ENCODE measurements at places on chromosomes 2 and 18.
A peak's percentile ranks its signal among the peaks of the same experiment; 100 is the strongest.

GRCh38 chr2:124025171-124025580 lies at the start of gene CNTNAP5:
Gene CNTNAP5, plus strand, starts transcription at chr2:124025287. Its CDS starts 364 bp downstream, at chr2:124025651.
- no peak for DNase-seq

- no peak for DNase-seq
These were observed 41.2 kb downstream of the TMEFF2 start for GRCh38 chr2:192153561-192153960.

DNA sequence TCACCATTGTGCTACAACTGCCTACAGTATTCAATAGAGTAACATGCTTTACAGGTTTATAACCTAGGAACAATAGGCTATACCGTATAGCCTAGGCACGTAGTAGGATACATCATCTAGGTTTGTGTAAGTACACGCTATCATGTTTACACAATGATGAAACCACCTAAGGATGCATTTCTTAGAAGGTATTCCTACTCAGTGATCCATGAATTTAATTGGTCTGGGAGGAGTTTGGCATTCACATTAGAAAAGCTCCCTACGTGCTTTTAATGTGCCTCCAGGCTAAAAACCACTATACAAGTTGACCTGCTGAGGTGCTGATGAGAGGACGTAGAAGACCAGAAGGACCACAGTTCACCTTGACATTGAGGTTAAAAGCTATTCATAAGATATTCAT lies 154.5 kb upstream of the LRRTM1 start:
- DNase-seq = no peak

DNA sequence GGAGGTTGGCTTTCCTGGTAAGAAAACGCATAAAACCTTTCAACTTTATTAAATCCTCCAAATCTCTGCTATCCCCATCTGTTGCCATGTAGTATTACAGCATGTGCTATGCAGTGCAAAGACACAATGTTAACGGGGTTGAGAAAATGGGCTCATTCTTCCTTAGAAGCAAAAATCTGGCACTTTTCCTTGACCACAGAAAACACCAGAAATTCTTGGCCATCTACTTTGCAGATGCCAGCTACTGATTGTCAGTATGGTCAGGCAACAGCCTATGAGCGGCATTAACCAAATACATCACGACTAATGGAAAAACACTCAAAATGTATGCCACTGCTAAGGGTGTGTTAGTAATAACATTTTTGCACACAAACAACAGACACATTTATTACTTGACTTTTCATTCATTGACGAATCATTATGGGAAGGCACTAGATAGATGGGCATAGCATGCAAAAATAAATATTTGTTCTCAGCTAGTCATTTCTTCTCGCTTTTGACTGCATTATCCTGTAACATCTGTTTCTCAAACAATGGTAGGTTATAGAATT lies 65.2 kb upstream of the CRIM1 start:
- no peak for DNase-seq

DNA sequence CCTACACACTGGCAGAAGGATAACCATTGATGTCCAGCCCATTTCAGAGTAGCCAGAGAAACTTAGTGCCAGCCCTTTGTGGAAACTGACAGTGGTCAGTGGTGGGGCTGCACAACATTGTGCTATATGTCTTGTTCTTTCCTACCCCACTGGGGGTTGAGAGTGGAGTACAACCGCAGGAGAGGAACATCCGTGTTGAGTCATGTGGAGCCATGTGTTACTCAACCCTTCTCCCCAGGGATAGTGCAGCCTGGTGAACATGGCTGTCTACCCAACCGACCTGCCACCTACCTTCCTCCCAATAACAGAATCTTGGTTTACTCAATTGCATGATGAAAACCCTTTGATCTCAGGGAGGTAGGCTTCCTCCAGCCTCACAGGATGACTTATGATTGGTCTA lies 65.3 kb upstream of the MAPK4 start:
- DNase-seq = no peak

GRCh38 chr18:80035997-80036396 lies 1.8 kb downstream of the RBFA start:
- no peak for DNase-seq

DNA sequence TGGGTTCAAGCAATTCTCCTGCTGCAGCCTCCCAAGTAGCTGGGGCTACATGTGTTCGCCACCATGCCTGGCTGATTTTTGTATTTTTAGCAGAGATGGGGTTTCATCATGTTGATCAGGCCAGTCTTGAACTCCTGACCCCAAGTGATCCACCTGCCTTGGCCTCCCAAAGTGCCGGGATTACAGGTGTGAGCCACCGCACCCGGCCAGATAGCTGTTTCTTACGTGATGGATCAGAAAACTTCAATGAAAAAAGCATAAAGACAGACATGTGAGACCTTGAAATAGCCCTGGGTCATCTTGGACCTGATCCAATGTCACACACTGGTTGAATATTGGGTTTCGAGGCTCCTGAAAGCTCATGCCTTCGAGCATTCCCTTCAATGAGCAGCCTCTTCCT lies 66.7 kb upstream of the RTN4 start:
- no peak for DNase-seq

GRCh38 chr2:128396500-128396891 lies 77.8 kb upstream of the HS6ST1 start:
- DNase-seq = peak; percentile 23

DNA sequence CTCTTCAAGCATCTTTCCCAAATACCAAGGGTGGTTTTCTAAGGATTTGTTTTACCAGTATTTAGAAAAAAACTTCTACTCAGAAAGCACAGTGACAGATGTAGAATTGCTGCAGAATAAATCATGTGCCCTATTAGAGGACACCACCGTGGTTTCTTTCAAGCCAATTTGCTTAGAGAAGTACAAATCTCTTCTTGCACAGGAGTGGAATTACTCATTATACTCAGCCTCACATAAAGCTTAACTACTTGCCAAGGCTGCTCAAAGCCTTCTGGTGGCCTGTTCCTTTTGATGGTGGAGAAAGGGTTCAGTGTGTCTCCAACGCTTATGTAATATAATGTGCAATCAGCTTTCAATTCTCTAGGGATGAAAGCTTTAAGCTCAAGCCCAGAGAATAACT lies 66.5 kb upstream of the CTNNA2 start:
- DNase-seq = no peak

- no peak for DNase-seq
These were observed 274.8 kb downstream of the AGAP1 start for GRCh38 chr2:235768606-235769005.

GRCh38 chr18:49591775-49592174 lies 29.9 kb downstream of the LIPG start:
- no peak for DNase-seq

DNA sequence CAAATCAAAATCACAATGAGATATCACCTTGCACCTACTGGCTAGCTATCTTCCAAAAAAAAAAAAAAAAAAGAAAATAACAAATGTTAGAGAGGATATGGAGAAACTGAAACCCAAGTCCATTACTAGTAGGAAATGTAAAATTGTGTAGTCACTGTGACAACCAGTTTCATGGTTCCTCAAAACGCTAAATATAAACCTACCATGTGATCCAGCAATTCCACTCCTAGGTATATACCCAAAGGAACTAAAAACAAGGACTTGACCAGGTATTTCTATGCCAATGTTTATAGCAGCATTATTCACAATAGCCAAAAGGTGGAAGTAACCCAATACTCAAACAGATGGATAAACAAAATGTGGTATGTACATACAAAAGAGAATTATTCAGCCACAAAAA lies 11.7 kb upstream of the SCRN3 start:
- no peak for DNase-seq

DNA sequence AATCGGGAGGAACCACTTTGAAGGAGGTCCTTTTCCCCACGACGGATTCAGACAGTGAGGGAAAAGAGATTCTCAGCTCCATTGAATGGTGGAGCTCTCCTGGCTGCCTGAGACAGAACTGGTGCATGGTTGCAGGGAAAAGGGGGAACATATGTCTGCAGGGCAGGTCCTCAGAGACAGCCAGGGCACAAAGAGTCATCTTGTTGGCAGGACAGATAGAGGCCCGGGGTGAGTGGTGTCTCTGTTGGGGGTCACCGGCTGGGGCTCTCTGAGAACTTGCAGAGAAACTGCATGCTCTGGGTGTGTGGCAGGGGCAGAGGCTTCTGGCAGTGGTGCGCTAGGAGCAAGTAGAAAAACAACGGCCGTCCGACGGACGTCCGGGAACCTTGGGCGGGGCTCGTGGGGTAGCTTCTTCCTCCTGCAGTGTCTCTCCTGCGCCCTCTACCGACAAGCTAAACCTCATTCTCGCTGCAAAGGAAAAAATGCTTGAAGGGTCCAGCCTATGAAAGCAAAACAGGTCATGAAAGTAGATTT lies 94.3 kb downstream of the CDCA7 start:
- DNase-seq = peak; percentile 92

DNA sequence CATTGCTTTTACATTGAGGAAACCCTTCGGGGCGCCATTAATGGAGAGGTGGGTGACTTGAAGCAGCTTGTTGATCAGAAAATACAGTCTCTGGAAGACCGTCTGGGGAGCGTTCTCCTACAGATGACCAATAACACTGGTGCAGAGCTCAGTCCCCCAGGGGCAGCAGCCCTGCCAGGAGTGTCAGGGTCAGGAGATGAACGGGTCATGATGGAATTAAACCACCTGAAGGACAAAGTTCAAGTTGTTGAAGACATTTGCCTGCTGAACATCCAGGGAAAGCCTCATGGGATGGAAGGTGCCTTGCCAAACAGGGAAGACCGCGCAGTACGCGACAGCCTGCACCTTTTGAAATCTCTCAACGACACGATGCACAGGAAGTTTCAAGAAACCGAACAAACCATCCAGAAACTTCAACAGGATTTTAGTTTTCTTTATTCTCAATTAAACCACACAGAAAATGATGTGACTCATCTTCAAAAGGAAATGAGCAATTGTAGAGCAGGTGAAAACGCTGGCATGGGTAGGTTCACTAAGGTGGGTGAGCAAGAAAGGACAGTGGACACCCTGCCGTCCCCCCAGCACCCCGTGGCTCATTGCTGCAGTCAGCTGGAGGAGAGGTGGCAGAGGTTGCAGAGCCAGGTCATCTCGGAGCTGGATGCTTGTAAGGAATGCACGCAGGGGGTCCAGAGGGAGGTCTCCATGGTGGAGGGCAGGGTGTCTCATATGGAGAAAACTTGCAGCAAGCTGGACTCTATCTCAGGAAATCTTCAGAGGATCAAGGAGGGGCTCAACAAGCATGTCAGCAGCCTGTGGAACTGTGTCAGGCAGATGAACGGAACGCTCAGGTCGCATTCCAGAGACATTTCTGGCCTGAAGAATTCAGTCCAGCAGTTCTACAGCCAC lies 45.0 kb downstream of the EMILIN2 start:
- no peak for DNase-seq

- DNase-seq = no peak
These were observed 44.5 kb downstream of the PSMD14 start for GRCh38 chr2:161352719-161353118.

GRCh38 chr18:62717169-62717924 lies 2.0 kb downstream of the PHLPP1 start:
- no peak for DNase-seq

DNA sequence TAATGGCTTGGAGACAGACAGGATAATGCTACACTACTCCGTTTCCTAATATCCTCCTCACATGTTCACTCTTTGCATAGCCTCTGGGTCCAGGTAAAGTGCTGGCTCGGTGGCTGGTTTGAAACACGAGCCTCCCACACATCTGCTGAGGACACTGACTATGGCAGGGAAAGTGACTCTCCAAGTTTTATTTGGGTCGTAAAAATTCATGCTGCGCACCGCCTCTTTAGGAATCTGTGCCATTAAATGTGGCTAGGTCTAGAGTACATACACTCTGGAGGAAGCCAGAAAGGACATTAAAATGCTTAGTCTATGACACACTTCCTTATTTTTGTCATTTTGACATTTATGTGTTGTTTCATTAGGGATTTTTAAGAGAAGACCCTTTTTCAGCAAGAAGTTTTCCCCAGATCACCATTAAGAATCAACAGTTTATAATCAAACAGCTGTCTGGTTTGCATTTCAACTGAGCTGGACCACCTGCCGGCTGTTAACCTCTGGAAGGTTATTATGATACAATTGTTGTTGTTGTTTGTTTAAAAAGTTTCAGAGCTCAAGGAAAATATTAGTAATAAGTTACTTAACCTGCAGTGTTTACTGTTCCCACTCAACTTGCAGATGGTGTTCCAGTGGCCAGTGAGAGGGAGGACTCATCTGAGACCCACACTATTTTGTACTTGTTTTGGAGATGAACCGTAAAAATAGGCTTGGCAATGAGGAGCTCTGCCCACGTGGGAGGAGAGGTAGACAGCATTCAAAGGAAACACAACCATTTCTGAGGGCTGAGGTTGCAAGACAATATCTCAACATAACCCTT lies 443.3 kb upstream of the MEIS1 start:
- DNase-seq = no peak

DNA sequence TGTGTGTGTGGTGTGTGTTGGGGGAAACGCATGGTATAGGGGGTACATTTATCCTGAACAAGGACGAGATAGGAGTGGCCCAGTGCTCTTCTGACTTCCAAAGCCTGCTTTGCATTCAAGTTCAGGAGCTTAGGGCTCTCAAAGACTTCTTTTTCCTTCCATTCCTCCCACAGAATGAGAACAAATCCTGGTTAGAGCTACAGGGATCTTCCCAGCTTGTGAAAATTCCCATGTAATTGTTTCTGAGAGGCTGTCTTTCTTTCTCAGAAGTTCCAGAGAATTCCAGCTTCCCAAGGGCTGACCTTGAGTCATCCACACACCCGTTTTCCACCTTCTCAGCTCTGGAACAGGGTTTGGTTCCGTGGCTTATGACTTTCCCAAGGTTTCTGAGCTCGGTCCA lies 38.9 kb downstream of the FASTKD2 start:
- no peak for DNase-seq

- no peak for DNase-seq
These were observed 9.9 kb downstream of the PLEKHM3 start for GRCh38 chr2:208015475-208015874.

DNA sequence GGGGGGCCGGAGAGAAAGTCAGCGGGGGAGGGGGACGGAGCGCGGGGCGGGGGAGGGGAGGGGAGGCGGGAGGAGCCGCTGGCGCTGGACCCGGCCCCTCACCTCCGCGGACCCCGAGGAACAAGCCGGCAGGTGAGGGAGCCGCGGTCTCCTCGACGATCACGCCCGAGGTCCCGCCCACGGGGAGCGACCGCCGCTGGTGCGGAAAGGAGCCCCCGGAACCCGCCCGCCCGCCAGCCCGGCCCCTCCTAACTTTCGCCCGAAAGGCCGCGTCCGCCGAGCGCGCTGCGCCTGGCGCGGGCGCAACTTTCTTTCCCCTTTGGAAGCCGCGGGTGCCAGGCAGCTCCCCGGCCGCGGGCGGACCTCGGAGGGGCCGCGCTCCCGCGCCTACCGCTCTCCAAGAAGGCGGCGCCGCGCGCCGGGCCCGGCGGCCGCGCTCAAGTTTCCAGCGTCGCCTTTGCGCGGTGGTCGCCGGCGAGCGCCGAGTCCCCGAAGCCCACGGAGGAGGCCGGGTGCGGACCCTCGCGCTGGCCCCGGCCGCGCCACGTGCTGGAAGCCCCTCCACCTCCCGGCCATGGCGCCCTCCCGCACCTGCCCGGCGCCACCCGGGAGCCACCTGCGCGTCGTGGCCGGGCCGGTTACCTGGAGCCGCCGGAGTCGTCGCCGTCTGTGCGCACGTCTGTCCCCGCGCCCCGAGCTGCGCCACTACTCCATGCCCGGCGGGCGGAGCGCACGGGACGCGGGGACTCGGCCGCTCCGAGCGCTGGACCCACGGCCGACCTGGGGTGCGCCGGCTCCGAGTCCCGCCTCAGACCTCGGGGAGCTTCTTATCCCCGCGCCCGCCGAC lies at the start of gene ALKAL2:
TSS of gene ALKAL2 (minus strand) at position 181 of the 847 bp plus-strand sequence. CDS start 256 bp downstream, outside the sequence.
- DNase-seq = peak; percentile 10

All from NCI-H2171 (cell line).